ENCODE measurements at places on chromosomes 16 and 17.

DNA sequence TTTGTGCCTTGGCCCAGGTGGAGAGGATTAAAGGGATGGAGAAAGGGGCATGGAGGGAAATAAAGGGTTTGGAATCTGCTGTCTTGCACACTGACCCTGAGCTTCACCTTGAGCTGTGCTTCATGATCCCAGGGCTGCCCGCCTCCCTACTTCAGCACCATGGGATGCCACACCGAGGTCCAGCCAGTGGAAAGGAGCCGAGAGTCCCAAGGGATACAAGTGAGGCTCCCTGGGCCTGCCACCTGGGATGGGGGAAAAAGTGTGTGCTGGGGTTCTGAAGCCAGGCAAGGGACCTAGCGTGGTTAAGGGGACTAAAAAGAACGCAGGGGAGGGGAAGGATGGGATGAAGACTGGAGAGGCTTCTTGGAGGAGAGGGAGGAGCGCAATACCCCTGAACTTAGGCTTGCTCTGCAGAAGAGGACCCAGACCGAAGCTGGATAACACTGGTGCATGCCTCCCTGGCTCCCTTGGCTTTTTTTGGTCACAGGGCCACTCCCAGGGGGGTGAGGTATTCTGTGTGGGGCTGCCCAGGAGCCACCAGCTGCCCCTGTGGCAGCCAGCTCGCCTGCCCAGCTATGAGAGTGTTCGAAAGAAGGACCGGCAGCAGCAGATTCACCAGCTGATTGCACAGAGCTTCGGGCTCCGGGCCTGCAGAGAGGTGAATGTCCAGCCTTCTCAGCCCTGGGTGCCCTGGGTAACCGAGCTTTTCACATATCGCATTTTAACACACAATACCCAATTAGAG, 7.2 kb downstream of the MRPL27 start:
- DNase-seq = no peak

DNA sequence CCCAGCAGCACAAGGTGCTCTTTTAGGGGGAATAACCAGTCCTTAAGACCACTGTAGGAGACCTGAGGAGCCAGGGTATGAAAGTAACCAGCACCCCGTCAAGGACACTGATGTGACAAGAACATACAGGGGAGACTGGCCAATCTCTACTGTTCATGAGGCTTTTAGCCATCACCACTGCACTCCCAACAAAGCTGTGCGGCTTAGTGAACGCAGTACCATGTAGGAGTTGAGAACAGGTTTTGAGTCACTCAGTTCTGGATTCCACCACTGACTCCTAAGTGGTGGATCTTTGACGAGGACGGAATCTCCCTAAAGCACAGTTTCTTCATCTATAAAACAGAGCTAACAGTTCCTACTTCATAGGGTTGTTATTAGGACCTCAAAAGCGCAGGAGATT, 26.8 kb downstream of the COG4 start:
- no peak for DNase-seq

DNA sequence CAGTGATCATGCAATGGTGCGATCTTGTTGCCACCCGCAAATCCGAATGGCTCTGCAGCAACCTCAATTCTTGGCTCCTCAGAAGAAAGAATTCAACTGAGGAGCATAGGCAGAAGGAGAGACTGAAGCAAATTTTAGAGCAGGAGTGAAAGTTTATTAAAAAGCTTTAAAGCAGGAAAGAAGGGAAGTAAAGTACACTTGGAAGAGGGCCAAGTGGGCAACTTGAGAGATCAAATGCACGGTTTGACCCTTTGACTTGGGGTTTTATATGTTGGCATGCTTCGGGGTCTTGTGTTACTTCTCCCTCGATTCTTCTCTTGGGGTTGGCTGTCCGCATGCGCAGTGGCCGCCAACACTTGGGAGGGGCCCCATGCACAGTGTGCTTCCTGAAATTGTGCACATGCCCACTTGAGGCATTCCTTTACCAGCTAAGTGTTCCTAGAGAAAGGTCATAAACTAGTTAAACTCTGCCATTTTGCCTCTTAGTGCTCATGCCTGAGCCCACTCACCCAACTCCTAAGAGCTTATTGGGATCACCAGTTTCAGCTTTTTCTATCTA, 36.7 kb downstream of the ZNRF1 start:
- DNase-seq = no peak

- no peak for DNase-seq
Measured at GRCh38 chr17:81607431-81607830, 29.5 kb downstream of the NPLOC4 start.

DNA sequence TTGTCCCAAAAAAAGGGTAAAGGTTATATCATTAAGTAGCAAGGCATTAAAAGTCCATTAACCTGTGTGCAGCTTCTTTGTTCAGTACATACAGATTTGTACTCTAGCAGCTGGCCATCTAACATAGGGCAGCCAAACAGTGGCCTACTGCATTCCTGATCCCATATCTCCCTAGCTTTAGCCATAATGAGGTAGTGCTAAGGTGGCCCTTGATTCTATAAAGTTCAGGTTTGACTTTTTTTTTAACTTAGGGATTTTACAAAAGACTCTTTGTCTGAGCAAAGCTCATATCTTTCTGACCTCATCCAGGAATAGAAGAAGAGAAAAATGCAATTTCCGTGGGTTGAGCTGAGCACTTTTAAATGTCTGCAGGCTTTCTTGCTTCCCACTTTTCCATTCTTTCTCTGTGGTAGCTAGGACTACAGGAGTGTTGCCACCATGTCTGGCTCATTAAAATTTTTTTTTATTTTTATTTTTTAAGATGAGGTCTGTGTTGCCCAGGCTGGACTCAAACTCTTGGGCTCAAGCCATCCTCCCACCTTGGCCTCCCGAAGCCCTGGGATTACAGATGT, 19.5 kb upstream of the CDC6 start:
- DNase-seq = no peak

DNA sequence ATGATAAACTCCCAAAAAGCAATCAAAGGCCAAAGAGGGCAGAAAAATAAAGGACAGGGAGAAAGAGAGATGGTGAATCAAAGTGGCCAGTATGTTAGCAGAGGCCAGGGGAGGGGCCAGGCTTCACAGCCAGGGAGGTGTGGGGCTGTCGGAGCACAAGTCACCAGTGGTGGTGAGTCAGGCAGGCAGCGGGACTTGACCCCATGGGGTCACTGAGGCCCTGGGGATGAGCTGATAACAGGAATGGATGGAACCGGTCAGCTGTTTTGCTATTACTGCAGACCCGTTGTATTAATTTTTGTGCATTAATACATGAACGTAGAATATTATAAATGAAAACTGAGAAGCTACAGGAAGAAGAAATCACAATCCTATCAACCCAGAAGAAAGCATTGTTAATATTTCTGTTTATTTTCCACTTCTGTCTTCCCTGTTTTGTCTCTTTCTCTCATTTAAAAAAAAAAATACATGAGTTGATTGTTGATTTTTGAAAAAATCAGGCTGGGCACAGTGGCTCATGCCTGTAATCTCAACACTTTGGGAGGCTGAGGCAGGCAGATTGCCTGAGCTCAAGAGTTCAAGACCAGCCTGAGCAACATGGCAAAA, 106.9 kb downstream of the SOCS1 start:
- DNase-seq = no peak

GRCh38 chr17:58193641-58194255, 1.2 kb downstream of the EPX start:
- no peak for DNase-seq

GRCh38 chr17:83079352-83079747, at the start of gene METRNL:
Gene METRNL (plus strand): TSS chr17:83079609. CDS start chr17:83079816, 207 bp downstream.
- DNase-seq = peak; percentile 89

DNA sequence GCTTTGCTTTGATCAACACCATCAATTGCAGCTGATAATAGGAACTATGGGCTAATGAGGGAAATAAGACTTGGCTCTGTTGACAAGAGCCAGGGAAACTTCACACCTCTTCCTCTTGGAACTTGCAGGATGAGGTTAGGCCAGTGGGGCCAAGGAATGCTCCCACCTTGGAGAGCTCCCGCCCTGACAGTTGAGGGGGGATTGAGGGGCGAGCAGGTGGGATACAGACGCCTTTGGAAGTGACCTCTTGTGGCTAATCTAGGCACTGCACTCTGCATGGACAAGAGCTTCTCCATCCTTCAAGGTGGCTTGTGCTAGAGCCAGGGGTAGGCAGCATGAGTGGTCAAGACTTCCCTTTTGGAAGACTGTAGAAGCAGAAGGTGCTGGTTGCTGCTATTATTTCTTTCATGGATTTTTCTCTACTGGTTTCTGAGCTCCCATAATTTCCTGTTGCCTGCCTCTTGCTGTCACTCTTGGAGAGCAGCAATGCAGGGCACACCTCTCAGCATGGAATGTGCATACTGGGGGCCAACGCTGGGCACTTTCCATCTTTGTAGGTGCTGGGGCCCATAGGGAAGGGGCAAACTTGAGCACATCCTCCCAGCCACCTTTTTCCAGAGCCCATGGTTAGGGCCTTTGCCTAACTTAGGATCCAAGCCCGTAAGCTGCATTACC, 2.3 kb upstream of the PHF12 start:
- peak; percentile 45 for DNase-seq

- DNase-seq = no peak
Measured at GRCh38 chr17:66487121-66487520, 184.7 kb downstream of the PRKCA start.

DNA sequence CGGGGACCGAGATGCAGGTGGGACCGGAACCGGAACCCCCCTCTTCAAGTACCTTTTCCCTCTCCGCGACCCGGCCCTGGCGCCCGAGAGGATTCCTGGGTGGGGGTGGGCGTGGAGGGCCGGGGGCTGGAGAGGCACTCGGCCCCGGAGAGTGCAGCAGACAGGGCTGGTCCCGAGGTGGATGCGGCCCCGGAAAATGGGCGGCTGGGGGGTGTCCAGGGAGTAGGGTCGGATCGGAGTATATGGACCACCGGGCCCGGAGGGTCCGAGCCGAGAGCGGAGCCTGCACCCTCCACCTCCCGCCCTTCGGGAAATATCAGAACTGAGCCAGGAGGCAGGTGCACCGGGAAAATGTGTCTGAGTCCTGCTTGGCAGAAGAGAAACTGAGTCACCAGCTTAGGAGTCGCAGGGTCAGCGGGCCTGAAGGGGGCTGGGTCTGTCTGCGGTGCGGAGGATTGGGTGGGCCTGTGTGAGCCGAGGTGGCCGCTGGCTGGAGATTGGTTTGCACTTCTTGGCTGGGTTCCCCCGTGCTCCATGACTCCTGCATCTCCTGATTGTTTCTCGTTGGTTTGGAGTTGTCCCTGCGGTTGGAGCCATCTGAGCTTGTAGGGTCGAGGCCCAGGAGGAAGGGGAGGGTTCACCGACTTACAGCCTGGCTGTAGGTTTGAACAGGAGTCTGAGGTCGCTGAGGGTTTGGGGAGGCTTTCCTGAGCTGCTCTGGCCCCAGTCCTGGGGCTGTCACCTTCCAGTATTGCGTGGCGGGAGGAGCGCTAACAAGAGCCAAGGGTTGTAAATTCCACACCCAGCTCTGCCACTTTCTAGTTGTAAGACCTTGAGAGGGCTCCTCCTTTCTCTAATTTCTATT, 518 bp downstream of the SH2B1 start:
- DNase-seq = no peak

DNA sequence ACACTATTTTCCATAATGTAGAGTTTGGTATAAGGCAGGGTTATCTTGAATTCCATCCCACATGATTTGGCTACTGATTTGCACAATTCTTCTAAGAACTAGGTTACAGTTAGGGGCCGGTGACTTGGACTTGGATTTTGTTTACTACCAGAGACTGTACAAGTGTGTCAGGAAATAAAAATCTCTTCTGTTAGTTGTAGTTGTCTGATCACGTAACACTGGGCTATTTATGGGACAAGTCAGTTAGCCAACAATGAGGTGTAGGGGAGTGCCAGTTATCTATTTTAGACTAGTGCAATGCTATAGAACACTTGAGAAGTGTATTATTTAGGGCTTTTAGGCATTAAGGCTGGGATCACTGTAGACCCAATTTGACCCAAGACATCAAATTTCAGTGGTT, 39.7 kb upstream of the GHDC start:
- no peak for DNase-seq

DNA sequence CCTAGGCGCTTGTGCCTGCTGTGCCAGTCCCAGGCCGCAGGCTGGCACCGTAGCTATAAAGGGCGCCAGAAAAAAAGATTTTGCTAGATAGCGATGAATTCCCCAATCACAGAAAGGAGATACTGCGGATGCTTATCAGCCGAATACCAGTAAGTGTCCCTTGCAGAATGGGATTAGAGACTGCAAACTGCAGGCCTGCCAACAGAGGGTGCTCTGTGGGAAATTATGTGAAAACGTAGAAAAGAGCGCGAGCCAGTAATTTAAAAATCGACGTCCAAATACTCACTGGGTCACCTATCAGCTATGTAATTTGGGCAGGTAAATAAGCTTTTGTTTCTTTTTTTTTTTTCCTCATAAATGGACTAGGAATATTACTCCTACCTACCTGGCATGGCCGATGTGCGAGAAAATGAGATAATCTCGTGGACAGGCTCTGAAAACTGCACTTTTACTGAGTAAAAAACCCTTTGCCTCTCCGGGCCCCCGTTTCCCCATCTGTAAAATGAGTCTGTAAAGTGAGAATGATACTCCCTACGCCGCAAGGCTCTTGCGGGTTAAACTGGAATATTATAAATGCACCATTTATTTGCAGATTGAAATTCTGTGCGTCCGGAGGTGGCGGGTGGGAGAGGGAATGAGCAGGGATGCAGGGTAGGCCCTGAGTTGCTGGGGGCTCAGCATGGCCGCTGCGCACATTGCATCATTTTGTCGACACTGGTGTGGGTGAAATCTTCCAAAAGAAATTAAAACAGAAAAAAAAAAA, 1.2 kb upstream of the COG1 start:
- DNase-seq = peak; percentile 81

DNA sequence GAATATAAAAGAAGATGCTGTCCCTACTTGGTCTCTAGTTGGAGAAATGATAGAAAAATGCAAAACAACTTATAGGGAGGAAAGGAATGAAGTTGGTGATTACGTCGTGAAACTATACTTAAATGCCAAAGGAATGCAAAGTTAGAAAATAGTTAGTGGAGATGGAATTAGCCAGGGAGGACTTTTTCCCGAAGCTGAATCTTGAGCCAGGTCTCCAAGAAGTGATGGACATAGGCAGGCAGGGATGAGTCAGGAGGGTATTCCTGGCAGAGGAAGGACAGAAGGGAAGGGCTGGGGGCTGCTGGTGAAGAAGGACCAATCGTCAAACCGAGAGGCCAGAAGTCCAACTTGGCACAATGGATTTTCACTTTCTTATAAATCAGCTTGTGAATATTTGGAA, 1.8 kb downstream of the SNTB2 start:
- DNase-seq = no peak

DNA sequence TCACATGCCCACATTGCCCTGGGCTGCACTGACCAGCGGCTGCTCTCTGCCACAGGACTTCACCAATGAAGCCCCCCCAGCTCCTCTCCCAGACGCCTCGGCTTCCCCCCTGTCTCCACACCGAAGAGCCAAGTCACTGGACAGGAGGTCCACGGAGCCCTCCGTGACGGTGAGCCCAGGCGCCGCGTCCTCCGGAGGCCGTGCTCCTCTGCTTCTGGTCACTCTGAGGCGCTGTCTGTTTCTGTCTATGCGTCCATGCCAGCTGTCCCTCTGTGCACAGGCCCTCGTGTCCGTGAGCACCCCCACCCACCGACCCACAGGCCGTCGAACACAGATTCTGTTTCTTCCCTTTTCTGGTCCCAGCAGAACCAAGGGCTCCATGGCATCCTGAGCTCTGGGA, 62.6 kb downstream of the PLD6 start:
- no peak for DNase-seq
